ENCODE measurements at places on chromosomes 5 and 9. TPM values are rescaled to one million over a fixed set of nuclear protein-coding genes. Genes with fewer than 3 reads are reported as not detected.

DNA sequence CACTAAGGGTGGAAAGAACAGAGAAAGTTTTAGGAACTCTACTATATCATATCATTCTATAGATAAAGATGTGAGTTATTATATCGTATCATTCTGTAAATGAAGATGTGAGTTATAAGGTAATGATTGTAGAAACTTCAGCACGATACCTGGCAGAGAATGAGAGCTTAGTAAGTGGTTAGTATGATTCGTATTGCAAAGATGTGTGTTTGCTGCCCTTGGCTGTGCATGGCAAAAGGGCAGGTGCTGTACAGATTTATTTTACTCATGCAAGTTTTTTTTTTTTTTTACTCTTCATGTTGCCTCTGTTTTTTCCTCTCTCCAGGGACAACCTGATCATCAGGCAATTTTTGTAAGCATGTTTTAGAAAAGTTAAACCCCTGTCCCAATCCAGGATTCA lies 83.3 kb downstream of the EGFLAM start:
- DNase-seq: no peak

Gene CRHBP
- total RNA-seq: 2.0 TPM

Gene OR1N2
- not detected for total RNA-seq

- no peak for DNase-seq
These were observed 175.5 kb downstream of the NXNL2 start for GRCh38 chr9:88710449-88710848.

Gene MARVELD2
- total RNA-seq: 32.4 TPM

GRCh38 chr5:149206524-149207141 lies 65.0 kb upstream of the AFAP1L1 start:
- no peak for DNase-seq

DNA sequence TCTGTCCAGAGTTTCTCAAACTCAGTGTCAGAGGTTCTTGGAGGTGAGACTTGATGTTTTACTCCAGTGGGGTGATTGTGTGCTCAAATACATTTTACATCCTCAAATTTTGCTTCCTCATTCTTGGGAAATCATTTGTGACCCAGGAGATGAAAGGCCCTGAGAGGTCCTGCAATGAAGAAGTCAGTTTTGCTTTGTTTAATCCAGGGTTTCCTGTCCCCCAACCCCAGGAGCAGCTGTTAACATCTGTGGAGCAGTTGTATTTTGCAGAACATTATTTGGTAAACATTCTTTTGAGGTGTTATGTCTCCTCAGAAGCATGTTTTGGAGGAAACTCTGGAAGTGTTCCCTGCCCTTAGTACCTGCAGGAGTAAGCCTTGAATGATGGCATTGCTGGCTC lies 59.8 kb downstream of the DAB2IP start:
- no peak for DNase-seq

Gene OTP
- total RNA-seq: not detected

Gene BTNL3
- total RNA-seq: not detected

Gene ALDH1A1
- 18.7 TPM for total RNA-seq

DNA sequence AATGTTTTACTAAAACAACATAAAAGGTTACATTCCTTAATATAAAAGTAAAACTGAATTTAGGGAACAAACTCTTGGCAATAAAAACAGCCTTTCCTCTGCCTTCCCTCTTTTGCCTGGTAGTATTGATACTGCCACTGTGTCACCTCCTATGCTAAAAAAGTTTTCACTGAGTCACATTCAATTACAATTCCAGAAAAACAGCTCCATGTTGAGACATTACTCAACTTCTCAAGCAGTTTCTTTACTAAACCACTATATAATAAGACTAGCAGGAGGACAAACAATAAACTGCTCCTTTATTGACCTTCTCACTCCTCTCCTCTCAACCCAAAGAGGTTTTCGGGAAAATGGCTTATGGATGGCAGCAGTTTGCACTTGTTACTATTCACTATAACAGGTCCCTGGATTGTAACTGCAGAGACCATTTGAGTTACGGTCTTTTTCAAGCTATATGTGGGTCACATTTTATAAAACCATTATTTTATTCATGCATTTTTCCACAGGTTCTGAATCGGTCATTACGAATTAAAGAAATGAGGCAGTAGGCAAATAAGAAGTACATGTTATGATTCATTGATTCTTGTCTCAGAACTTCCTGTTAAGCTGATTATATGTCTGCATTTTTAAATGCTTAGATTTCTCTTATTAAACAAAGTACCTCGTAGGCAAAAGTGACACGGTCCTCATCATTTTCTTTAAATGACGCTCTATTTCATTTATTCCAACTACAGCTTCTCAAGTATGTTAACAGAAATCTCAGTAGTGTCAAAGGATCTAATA lies 2.1 kb downstream of the ZDHHC21 start:
- DNase-seq: no peak

GRCh38 chr5:132439521-132440089 lies 51.0 kb downstream of the IRF1 start:
- peak; percentile 76 for DNase-seq

GRCh38 chr5:123651234-123651633 lies 139.3 kb downstream of the CSNK1G3 start:
- DNase-seq: no peak

Gene GFI1B
- not detected for total RNA-seq

- DNase-seq: no peak
These were observed 379.7 kb downstream of the MAT2B start for GRCh38 chr5:163885117-163885516.

DNA sequence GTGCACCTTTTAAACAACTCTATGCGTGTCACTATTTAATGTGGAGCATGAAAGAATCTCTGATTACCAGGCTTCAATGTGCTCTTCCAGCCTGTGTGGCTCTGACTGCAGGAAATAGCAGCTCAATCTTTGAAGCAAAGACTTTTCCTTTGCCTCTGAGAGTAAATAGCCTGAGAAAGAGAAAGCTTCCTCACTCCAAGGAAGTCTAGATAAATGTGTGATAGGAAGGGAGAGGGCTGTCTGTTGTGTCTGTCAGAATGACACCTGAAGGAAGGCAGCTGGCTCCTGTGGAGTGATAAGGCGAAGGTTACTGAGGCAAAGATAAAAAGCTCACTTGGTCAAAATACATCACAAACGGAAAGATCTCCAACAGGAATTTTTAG lies 205.3 kb upstream of the HAPLN1 start:
- DNase-seq: no peak

- DNase-seq: no peak
These were observed 2.3 kb downstream of the DNLZ start for GRCh38 chr9:136361047-136361753.

Gene SLC4A9
- total RNA-seq: 0.13 TPM

Gene ANXA6
- total RNA-seq: 123 TPM

DNA sequence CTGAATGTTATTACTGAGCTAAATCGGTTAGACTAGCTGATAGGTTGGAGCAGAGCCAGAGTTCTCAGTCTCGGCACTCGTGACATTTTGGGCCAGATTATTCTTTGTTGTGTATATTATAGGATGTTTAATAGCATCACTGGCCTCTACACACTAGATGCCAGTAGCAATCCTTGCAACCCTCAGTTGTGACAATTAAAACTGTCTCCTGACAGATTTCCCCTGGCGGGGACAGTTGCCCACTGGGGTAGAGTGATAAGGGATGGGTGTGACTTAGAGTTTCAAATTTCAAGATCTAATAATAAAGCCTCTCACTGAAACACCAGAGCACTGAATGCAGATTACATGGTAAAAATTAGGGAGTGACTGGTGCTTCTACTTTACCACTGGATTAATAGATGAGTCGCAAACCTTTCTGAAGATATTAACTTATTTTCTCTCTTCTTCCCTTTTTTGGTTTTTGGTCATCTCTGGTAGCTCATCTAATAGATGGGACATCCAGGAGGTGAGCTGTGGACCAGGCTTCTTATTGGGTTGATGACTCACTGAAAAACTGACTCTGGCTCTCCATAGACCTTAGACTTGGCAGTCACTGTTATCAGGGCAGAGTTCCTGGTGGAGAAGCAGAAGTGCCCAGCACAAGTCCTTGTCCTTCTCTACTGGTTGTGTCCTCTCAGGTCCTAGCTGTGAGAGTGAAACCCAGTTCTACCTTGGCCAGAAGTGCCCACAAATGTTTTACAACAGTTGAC lies 150.3 kb downstream of the UNC13B start:
- no peak for DNase-seq

- DNase-seq: no peak
These were observed 41.2 kb upstream of the ITGA1 start for GRCh38 chr5:52746539-52746938.

Gene FBLL1
- 0.83 TPM for total RNA-seq

GRCh38 chr9:127491516-127491915 lies 40.2 kb downstream of the LRSAM1 start:
- no peak for DNase-seq

- peak; percentile 59 for DNase-seq
These were observed 129.6 kb upstream of the CNTLN start for GRCh38 chr9:17005056-17005823.

- peak; percentile 42 for DNase-seq
These were observed 779 bp upstream of the CTNNA1 start for GRCh38 chr5:138752341-138752950.

Gene NUDT2
- 18.7 TPM for total RNA-seq

DNA sequence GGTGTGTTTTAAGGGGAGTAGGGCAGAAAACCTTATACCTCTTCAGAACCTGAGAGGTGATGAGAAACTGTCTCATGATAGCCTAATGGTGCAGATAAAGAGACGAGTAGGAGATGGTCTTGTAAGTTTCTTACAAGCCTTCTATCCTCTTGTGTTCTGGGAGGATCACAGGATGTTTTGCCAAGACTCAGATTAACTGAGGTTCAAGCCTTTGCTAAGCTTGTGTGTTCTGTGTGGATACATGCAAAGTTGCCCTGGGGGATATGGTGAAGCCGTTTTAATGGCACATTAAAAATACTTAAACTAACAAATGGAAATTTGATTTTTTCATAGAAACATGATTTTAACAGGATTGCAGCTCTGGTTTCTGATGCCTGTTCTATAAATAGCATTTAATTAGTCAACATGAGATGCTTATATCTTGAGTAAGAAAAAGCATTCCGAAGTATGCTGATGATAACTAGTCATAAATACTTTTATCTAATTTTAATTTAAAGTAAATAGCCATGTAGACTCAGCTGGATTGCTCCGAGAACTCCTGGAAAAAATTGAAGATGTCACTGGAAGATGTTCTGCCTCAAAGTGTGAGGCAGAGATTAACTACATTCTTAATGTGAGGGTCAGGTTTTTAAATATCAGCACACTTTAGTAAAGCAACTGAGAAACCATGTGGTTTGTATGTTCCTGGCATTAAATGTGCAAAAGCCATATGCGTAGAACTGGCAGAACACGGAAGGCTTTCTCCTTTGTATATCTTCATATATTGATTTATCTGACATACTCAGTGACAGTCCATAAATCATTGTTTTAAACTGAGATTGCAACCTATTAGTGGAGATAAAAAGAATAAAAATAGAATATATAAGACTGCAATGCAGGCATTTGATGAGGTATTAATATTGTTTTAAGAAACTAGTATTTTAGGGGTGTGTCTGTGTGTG lies 53.7 kb downstream of the IPO11 start:
- DNase-seq: no peak

DNA sequence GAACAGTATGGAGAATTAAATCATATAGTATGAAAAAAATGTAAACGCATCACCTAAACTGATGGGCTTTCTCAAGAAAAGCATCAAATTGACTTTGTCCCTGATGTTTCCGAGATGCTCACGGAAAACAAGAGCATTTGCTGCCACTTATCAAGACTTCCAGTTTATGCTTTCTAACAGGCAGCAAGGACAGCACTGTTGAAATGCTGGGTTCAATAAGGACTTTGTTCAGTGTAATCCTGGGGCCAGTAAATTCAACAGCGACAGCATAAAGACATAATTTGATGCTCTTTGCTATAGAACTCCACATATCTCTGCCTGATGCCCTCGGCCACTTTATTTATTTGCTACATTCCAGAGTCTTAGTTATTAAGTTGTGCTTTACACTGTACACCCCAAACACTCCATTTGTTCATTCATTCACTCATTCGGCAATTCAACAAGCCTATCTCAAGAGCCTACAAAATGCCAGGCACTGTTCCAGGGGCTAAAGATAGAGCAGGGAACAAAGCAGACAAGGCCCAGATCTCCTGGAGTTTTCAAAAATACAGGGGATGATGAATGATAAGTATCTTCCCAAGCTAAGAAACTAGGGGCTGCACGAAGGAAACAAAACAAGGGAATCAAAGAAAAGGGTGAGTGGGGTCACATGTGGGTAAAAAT lies 294.6 kb downstream of the ZNF608 start:
- DNase-seq: no peak

Gene ESM1
- total RNA-seq: not detected

DNA sequence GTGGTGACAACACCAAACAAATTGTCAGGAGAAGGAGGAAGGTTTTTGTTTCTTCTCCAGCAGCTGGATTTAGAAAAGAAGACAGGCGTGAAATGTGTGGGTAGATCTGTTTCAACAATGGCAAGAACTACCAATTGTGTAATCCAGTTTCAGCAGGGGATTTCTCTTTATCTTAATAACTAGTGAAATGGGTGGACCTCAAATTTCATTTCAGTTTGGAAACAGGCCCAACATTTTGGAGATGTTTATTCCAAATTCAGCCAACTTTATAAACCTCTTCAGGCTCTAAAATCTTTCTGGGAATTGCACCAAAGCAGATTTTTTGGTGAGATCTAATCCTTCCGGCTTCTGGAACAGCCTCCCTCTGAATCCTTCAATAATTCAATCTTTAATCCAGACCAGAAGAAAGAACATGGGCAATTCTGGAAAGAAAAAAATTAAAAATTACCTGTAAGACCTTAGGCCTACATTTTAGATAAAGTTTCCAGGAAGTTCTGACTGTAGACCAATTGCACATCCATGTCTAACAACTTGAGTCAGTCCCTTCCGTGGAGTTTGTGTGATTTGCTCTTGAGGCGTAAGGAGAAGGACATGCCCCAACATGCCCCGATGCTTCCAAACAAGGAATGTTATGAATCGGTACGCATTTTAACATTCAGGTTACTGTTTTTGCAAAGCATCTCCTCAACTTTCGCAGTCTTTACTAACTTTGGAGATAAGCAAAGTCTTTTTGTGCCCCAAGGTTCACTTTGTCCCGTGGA lies 423.6 kb downstream of the IRX1 start:
- no peak for DNase-seq

Gene DOCK2
- 22.4 TPM for total RNA-seq

DNA sequence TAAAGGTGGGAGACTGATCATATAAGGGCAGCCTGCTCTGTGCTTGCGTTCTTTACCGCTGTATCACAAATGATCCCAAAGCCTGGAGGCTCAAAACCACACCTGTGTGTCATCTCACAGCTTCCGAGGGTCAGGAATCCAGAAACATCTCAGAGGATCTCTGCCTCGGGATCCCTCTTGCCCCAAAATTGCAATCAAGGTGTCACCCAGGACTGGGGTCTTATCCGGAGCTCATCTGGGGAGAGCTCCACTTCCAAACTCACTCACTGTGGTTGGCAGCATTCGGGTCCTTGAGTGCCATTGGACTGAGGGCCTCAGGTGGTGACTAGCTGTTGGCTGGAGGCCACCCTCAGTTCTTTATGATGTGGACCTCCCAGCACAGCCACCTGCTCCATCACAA lies 26.7 kb upstream of the FCN2 start:
- peak; percentile 17 for DNase-seq

GRCh38 chr9:5502553-5502952 lies 7.8 kb upstream of the PDCD1LG2 start:
- no peak for DNase-seq

GRCh38 chr9:126502417-126503332 lies 111.1 kb upstream of the LMX1B start:
- no peak for DNase-seq

GRCh38 chr9:90815944-90816357 lies 14.3 kb downstream of the SYK start:
- no peak for DNase-seq

- DNase-seq: no peak
These were observed 13.5 kb downstream of the C5orf46 start for GRCh38 chr5:147892696-147893296.

Gene FAT2
- total RNA-seq: 65.1 TPM

- no peak for DNase-seq
These were observed 524.2 kb downstream of the ACTL7B start for GRCh38 chr9:108331596-108331995.
